Neural progenitor cell (in vitro differentiated cells): ENCODE measurements at places on chromosomes 13 and 19.

DNA sequence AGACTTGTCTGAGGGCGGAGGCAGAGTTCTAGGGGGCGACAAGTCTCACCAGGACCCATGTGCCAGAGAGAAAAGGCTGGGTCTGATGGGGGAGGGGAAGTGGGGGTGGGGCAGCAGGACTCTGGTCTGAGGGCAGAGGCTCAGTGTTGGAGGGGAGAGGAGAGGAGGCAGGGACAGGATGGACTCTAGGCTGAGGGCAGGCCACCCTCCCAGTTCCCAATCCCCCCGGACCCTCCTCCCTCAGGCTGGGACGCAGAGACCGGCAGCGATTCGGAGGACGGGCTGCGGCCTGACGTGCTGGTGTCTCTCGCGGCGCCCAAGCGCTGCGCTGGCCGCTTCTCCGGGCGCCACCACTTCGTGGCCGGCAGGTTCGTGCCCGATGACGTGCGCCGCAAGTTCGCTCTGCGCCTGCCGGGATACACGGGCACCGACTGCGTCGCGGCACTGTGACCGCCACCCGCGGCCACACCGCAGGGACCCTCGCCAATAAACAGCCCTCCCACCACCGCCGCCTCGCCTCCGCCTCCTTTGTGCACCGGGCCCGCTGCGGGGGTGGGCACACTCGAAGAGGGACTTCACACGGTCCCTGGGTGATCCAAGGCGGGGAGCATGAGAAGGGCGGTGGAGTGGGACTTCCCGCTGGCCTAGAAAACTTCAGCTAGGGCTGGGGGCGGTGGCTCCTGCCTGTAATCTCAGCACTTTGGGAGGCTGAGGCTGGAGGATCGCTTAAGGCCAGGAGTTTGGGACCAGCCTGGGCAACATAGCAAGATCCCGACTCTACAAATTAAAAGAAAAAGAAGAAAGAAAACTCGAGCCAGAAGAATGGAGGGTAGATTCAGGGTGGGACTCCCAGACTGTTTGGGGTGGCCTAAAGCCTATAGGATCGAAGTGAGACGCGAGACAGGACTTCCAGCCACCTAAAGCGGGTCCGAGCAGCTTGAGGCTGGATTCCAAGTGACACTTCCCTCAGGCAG lies 703 bp upstream of the CILP2 start:
- no peak for DNase-seq

DNA sequence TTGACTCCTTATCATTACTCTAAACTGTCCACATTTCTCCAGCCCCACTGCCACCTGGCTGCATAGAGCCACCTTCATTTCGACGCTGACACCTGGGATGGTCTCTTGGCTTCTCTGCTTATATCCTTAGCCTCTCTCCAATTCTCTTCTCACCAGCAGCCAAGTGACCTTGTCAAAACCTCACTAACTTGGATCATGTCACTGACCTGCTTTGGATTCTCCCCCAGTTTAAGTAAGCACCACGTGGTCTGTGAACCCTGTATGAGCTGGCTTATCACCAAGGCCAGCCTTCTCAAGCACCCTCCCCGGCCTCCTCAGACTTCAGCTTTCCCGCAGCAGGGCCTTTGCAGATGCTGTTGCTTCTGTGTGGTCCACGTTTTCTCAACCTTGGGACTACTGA lies 12.3 kb upstream of the GGACT start:
- no peak for DNase-seq

- DNase-seq, result no peak
Measured at GRCh38 chr19:6443986-6444385, 10.4 kb upstream of the SLC25A41 start.

DNA sequence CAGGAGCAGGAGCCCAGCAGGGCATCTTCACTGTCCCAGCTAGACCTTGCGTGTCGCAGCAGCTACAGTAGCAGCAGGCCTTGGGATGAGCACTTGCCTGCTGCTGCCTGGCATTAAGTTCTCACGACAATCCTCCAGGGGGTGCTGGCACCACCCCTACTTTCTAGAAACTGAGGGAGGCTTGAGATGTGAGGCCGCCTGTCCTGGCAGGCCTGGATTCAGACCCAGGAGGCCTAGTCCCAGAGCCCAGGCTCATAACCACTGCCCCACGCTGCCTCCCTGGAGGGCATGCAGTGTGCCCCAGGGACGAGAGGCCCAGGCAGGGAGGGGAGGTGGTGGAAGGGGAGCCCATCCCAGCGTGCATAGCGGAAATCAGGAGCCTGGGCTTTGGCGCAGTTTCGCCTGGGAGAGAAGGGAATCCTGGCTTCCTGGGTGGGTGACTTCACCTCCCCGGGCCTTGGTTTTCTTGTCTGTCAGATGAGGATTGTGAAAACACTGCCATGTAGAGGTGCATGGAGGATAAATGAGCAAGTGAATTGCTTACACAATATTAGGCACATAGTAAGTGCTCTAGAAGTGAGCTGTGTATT lies 26.1 kb downstream of the PPP5C start:
- DNase-seq, result peak; percentile 59

- DNase-seq, result no peak
Measured at GRCh38 chr13:71607575-71607974, 259.4 kb downstream of the DACH1 start.

DNA sequence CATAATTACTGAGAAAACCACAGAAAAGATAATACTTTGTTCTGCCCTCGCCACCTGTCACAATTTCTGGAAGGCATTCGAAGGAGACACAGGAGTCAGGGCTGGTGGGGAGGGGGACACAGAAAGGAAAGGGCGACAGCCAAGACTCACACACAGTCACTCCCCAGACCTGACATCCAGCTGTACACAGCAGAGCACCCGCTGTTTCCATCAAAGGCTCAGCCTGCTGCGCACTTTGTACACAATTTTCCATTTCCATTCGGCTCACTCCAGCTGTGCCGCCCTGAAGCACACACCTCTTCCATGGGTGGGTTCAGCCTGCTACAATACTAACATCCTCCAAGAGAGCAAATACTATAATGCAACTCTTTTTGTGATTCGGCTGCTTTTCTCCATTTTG lies 38.0 kb downstream of the STK24 start:
- no peak for DNase-seq

GRCh38 chr13:105670179-105670990 lies 865.1 kb downstream of the EFNB2 start:
- DNase-seq, result no peak

- DNase-seq, result no peak
Measured at GRCh38 chr19:13807421-13808021, 12.3 kb downstream of the ZSWIM4 start.

- no peak for DNase-seq
Measured at GRCh38 chr19:14394167-14394566, 12.9 kb downstream of the ADGRE5 start.

GRCh38 chr19:45782162-45782691 lies at the start of gene DMPK:
Gene DMPK, minus strand, starts transcription at chr19:45782490. Its CDS starts 138 bp downstream, at chr19:45782352.
- no peak for DNase-seq

DNA sequence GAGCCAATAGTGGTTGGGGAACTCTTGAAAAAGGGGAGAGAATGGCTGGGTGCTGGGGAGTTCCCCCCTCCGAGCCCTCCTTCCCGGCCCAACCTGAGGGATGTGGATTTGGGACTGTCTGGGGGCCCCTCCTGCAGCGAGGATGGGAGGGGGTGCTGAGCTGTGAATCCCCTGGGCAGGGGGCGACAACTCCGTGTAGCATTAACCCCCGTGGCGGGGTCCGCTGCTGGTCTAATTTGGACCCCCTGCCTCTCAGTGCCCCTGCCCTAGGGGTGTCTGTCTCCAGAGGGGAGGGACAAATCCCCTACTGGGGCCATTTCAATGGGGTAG lies 9.7 kb downstream of the MIDN start:
- no peak for DNase-seq

- peak; percentile 90 for DNase-seq
Measured at GRCh38 chr19:21463449-21464105, 41.8 kb upstream of the ZNF429 start.

DNA sequence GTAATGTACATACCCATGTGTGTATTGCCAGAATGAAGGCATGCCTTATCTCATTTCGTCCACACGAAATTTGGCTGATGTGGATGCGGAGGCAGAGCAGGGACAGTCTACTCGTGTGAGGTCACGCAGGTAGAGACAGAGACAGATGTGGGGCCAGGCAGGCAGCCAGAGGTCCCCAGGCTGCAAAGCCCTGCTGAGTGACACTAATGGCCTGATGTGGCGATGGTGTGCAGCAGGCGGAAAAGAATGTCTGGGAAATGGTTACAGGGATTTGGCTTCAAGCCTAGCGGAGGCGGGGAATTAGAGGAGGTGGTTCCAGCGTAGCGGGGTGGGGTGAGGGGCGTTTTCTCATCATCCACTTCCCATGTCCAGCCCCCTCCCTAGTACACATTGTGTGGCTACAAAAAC lies 4.2 kb upstream of the IZUMO2 start:
- DNase-seq, result peak; percentile 77

DNA sequence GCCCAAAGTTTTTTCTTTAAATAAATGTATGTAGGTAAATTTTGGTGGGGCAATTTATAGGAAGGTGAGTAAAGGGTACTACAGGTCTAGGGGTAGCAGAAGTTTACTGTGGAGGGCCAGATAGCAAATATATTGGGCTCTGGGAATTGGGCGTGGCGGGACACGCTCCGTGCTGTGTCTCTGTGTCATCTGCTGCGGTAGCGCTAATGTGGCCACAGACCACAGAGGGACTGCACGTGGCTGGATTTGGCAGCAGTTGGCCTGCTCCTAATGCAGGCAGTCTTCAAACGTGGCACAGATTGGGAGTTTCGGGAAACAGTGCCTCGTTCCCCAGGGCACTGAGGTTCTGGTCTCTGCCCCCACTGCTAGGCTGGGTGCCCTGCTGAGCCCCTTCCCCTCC lies 16.6 kb upstream of the MYDGF start:
- no peak for DNase-seq

GRCh38 chr19:31255831-31256592 lies 93.2 kb downstream of the TSHZ3 start:
- no peak for DNase-seq

DNA sequence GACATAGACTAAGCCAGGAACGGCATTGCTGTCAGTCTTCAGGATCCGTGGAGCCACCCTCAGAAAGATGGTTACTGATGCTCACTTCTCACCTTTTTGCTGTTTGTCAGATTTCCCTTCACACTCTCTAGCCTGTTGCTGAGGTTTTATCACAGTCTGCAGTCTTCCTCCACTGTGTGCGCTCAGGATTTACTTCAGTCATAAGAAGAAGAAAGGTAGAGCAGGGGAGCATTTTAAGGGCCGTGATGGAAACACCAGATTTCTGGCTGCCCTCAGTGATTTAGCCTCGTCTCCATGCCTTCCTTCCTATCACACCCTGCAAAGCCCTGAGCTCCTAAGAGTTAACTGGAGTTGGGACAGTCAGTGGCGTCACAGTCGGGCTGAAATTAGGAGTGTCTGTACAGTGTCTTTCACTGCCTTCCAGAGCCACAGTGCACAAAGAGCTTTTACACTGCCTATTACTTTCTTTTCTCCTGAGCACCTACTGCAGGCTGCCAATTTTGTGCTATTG lies 60.0 kb upstream of the GPR183 start:
- DNase-seq, result no peak

DNA sequence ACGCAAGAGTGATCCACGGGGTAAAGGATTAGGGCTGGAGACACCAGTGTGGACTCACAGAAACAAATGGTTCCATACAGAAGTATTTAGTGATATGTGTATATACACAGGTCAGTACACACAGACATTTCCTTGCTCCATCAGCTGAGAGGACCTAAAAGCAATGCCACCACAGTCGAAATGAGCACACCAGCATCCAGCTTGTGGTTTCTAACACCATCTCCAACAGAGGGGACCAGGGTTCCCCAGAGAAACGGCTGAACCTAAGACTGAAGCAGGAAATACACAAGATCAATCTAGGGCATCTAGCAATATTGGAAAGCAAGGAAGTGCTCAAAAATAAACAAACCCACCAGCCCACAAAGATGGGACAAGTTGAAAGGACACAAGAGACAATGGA lies 7.6 kb downstream of the GGACT start:
- no peak for DNase-seq

DNA sequence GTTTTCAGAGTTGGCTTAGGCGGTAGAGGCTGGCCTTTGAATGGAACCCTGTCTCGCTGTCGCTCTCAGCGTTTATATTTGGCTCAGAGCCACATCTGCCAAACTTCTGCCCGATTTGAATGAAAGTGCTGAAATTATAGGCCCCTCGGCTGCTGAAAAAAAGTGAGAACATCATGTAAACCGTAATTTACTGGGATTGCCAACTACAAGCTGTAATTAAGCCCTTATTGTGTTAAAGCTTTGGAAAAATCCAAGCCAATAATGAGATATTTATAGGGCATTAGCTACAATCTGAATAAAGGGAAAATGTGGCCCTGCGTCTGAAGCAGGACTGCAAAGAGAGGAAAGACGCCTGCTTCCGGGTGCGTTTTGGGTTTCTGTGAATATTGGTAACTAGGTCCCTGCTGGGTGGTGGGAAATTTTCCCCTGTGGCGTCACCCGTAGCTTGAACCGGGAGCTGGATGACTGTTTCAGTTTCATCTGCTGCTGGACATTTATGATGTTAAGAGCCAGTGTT lies 9.9 kb downstream of the DNM2 start:
- no peak for DNase-seq

DNA sequence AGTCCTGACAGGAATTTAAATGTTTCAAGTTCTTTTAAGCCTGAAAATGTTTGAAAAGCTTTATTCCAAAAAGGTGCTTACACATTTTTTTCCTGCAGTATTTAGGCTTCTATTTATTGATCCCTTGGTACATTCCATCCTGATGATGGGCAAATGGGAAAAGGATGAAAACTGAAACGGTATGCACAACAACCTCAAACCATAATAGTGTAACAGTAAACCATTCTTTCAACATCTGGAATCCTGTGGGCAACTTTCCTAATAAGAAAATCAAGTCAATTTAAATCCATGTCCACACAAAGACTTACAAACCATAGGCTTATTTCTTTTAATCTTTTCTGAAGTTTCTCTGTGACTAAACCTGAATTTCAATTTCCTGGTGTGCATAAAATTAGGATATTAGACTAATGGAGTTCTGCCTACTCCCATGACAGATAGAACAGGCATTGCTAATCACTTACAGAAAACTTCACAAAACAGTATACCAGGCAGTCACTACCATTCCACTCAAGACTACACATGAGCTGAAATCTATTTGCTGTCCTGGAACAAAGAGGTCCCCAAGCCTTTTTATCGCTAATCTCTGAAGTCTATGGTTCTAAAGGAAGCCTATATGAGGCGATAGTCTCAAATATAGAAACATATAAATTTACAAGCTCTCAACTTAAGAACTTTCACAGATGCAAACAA lies 103.3 kb downstream of the DLEU7 start:
- DNase-seq, result no peak

GRCh38 chr13:105518086-105518485 lies 1017.4 kb downstream of the EFNB2 start:
- DNase-seq, result no peak
